Stimulated activated CD8-positive, alpha-beta memory T cell treated with anti-CD3 and anti-CD28 coated beads, Interleukin-15, amount 100 ng/mL, for 48 hours (primary cell): ENCODE measurements at places on chromosomes 3 and 15.
A peak's percentile ranks its signal among the peaks of the same experiment; 100 is the strongest.

GRCh38 chr3:181701096-181701495 lies 10.6 kb upstream of the SOX2 start:
- no peak for DNase-seq

DNA sequence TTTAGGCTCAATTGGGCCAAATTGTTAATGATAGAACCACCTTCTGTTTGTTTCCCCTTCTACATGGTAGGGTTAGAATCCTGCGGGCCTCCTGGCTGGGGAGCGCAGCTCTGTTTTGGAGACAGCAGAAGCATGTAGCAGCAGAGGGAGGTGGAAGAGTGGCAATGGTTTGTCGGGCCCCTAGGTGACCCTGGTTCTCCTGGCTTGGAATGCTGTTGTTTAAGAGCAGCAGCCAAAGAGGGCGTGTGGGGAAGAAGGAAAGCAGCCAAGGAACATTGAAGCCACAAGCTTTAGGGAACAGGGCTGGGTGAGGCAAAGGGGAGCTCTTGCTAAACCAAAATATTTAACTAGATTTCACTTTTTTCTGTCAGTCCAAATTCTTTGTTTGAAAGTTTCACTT lies 213.7 kb upstream of the NR2E3 start:
- no peak for DNase-seq

DNA sequence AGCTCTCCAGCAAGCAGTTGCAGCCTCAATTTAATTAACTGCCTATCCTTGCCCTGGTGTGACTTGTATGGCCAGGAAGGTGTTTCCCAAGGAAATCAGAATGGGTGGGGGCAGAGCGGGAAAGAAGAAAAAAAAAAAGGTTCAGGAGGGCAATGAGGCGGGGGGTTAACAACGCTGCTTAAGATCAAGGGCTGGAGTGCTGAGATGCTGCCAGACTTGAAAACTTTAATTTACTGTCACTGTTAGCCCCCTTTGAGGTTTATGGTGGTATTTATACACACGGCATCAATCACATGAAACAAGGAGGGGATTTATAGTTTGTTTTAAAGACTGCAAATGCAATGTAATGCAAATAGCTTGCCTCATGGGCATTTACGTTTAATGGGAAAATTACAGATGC lies 319.4 kb upstream of the NR2F2 start:
- DNase-seq = no peak

- DNase-seq = no peak
These were observed 36.0 kb downstream of the BTLA start for GRCh38 chr3:112463250-112463649.

DNA sequence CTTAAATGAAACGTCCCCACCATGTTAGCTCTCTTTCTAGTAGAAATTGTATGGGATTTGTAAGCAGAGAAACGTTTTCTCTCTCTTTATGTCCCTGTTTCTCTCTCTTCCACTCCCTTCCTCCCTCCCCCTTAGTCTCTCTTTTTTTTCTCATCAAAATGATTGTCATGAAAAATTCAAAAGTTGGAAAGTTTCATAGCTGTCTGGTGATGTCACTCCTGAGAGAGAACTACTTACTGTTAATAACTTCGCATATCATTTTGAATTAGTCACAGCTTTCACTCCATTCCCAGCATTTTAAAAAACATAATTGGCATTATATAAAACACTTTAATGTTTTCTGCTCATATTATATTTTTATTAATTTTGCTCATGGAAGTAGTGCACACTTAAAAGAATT lies 331.1 kb downstream of the C3orf38 start:
- no peak for DNase-seq

- no peak for DNase-seq
These were observed 38.7 kb upstream of the CA12 start for GRCh38 chr15:63420333-63420747.

GRCh38 chr3:61869371-61869770 lies 308.0 kb downstream of the PTPRG start:
- DNase-seq = no peak

- no peak for DNase-seq
These were observed 4.2 kb upstream of the CHRM5 start for GRCh38 chr15:33963831-33964664.

DNA sequence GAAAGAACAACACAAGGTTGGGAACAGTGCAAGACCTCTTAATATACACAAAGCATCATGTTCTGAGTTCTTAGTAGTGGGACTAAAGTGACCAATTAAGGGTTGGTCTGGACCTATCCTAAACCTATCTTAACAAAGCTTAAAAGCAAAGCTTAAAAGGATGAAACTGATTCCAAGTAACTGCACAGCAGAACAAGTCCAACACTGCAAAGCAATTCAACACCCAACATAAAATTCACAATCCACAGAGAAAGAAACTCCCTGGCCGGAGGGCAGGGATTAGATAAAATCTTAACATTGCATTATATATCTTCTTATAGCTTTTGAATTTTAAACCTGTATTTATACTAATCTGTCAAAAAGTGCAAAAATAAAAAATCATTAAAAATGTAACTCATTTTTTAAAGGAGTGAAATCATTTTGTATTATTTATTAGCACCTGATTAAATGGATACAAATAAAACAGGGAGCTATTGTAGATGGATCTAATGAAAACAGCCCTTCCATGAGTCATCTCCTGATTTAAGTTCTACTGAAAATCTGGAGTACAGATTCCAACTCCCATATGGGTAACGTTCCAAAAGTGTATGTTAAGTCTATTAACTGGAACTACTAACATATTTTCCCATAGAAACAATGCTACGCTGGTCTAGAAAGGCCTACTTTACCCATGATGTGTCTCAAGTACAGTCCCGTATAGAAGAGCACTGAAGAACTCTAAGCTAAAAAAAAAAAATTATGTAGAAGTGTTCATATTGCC lies 34.9 kb downstream of the PIK3R4 start:
- no peak for DNase-seq

DNA sequence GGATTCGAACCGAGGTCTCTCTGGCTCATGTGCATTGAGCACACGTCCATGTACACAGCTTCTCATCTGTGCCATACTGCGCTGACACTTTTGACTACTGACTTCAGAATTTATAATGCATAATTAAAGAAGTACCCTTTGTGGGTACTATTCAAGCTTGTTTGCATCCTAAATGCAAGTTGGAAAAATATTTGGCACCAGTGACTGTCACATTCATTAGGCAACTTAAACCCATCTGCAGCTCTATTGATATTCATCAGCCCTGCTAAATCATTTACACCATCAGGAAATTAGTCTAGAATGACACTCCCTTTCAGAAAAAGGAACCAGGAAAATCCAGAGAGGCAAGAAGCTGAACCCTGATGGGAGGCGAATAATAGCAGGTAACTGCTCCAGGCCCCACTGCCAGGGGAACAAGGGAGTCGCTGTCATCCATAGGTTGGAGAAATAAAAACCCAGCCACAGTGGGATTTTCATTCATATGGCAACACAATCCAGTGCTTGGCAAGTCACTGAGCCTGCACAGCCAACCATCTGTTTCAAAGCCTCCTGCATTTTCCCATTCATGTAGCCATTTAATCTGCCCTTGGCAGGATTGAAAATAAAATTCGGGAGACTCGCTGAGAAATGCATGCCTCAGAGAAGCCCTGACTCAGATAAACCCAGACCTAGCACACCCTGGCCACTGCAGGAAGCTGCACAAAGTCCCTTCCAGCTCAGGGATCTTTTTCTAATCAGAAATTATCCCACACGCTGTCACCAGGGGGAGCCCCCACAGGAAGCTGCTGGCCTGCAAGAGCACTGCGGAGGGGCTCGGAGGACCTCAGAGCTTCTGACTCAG lies 103.0 kb upstream of the VEPH1 start:
- DNase-seq = peak; percentile 41

- no peak for DNase-seq
These were observed 102.6 kb upstream of the KLHL25 start for GRCh38 chr15:85897207-85897894.

DNA sequence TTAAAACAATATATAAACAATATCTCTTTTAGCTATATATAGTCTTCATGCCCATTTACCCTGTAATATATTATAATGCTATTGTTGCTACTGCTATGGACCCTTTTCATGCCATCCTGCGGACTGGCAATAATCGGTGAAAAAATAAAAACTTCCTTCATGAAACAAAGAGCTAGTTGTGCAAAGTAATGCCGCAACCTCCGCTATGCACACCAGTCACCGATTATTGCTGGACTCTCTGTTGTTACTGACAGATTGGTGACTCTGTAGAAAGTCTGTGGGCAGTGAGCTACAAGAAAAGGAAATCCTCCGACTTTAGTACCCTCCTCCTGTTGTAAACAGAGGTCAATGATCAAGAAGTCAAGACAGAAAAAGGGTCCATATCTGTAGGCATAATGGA lies 17.9 kb upstream of the ICE2 start:
- DNase-seq = no peak

DNA sequence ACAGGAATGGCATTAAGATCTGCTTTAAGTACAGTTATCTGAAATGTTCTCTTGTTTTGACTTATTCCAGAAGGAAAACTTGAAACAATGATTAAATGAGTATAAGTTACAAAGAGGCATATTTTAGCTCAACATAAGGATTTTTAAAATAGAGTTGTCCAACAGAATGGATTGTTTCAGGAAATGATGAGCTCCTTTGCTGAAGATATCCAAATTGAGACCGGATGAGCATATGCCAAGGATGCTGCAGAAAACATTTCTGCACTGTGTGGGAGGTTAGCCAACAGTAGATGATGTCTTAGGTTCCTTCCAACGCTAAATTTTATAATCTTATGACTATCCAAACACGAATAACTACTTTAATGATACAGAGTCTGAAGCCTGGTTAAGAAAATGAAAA lies 226.5 kb upstream of the NANOGP8 start:
- no peak for DNase-seq

GRCh38 chr3:102478160-102478559 lies 43.3 kb downstream of the ZPLD1 start:
- no peak for DNase-seq

- DNase-seq = no peak
These were observed 316.2 kb upstream of the THRB start for GRCh38 chr3:24810881-24811280.

DNA sequence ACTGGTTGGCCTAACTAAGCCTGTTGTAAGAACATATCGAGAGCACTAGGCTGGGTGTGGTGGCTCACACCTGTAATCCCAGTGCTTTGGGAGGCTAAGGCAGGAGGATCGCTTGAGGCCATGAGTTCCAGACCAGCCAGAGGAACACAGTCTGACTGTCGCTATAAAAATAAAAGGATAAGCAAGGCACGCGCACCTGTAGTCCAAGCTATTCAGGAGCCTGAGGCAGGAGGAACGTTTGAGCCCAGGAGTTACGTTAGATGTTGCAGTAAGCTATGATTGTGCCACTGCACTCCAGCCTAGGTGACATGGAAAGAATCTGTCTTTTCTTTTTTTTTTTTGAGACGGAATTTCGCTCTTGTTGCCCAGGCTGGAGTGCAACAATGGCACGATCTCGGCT lies 24.9 kb downstream of the MAP4 start:
- DNase-seq = no peak

GRCh38 chr3:192467230-192468140 lies 259.9 kb downstream of the FGF12 start:
- DNase-seq = peak; percentile 2

- DNase-seq = no peak
These were observed 8.8 kb upstream of the SLC6A6 start for GRCh38 chr3:14393440-14394106.

- no peak for DNase-seq
These were observed 37.2 kb downstream of the MGLL start for GRCh38 chr3:127784865-127785710.

- DNase-seq = no peak
These were observed 32.5 kb upstream of the VEPH1 start for GRCh38 chr3:157535667-157536066.

DNA sequence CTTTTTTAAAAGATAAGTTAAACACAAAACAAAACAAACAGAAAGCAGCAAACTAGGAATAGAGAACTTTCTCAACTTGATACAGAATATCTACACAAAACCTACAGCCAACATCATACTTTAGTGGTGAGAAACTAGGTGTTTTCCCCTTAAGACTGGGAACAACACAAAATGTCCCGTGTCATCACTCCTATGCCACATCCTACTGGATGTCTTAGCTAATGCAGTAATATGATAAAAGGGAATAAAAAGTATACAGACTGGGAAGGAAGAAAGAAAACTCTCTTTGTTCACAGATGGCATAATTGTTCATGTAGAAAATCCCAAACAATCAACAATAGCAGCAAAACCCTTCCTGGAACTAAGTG lies 45.9 kb downstream of the TMEM45A start:
- no peak for DNase-seq

DNA sequence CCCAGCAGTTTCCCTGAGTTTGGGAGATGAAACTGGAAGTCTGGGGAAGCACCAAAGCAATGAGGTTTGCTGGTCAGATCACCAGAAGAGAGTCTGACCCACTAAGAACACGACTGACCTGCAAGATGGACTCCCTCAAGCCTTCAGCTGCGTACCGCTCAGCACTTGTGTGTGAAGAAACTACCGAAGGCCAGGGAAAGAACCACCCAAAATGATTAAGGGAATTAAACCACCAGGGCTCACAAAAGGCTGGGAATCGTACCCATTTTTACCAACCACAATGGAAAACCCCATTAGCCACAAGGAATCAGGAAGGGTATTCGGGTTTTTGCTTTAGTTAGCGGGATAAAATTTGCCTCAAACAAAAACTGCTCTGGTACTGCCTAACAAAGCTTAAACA lies 21.6 kb downstream of the ATP13A3 start:
- no peak for DNase-seq

DNA sequence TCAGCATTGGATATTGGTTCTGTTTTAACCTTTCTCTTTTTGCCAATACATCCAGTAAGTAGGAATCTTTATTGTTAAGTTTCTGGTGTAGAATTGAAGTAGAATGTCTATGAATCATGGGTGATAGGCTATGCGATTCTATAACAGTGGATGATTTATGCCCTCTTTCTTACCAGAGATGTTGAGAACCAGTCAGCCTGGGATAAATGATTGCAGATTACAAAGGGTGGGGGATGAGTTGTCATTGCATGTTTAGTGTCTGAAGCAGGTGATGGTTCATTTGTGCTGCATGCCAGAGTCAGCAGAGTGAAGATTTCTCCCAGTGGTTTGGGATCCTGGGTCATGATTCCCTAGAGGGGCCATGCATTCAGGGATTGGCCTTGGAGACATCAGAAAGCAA lies 14.3 kb downstream of the RETNLB start:
- no peak for DNase-seq

DNA sequence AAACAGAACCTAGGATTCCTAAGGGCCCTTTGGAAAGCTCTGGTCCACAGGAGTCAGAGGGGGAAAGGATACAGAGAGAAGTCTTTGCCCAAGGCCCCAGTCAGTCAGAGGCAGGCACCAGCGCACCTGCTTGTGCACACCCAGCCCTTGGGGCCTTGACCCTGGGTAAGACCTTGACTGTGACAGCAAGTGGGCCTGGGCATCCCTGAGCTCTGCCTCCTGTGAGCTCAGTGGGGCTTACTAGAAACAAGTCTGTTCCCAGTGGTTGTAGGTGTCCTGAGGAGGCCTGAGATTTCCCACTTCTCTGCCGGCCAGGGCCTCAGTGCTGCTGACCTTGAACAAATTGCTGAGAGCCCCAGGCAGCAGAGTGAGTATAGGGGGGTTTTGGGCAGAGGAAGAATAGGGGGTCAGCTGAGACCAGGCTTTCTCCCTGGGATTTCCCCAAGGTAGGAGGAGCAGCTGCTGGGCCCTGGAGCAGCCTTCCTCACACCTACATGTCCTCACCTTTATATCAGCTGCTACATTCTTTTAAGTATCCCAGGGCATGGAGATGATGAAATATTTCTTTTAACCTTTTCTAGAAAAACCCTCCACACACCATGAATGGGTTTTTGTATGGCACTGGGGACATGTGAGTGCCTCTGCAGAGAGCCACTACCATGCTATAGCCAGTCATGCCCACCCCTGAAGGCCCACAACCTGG lies 9.7 kb upstream of the DAG1 start:
- no peak for DNase-seq

- no peak for DNase-seq
These were observed 781.9 kb upstream of the GRM7 start for GRCh38 chr3:6079011-6079410.
